Aorta (tissue), 5 donors: ENCODE measurements at places on chromosomes 5 and 9. TPM values are rescaled to one million over a fixed set of nuclear protein-coding genes. Genes with fewer than 3 reads are reported as not detected.

- no peaks in the 10 kb centered on the region for H3K27me3 ChIP-seq
- no peaks in the 10 kb centered on the region for H3K4me1 ChIP-seq
- H3K36me3 ChIP-seq, result no peaks in the 10 kb centered on the region
- H3K4me3 ChIP-seq, result no peak overlapping the region
- DNase-seq, result no peak
- H3K27ac ChIP-seq, result no peak overlapping the region
Observed at GRCh38 chr9:105760053-105760452, 65.7 kb downstream of the TMEM38B start.

DNA sequence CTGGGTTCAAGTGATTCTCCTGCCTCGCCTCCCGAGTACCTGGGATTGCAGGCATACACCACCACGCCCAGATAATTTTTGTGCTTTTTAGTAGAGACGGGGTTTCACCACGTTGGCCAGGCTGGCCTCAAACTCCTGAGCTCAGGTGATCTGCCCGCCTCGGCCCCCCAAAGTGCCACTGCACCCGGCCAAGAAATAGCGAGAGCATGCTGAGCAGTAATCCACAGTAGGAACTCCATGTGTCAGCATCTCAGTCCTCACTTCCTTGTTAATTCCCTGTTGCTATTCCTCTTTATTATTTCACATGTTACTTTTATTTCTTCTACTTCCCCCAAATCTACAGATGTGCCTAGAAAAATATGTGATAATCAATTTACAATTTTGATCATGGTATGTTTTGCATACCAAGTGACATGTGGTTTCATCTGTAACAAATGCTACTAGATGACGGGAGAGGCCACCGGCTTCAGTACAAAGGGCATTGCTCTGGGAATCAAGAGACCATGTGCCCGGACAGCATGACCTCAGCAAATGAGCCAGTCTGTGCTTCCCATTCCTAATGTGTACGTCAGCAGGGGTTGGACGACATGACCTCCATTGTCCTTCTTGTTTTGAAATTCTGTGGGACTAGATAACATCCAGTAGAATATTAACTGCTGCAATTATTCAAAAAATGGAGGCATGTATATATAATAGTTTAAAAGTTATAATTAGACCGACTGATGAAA is 61.6 kb downstream of the FNBP1 start:
- H3K27me3 ChIP-seq, result no peaks in the 10 kb centered on the region
- H3K27ac ChIP-seq, result no peak overlapping the region
- H3K4me1 ChIP-seq, result peaks cover 1% of the 10 kb centered on the region
- no peaks in the 10 kb centered on the region for H3K36me3 ChIP-seq

DNA sequence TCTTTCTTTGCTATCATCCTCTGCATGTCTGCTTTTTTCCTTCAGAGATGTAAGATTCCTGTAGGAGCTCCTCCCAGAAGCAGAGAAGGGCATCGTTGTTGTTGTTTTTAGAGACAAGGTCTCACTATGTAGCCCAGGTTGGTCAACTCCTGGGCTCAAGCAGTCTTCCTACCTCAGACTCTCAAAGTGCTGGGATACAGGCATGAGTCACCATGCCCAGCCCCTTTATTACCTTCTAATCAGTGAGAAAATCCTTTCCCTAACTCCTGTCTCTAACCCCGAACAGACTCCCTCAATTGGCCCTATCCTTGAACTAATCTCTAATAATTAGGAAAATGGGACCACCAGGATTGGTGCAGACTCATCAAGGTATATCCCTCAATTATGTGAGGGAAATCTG is 64.4 kb downstream of the GALNT10 start:
- no peak overlapping the region for H3K27ac ChIP-seq
- no peak for DNase-seq
- H3K27me3 ChIP-seq, result no peaks in the 10 kb centered on the region
- H3K4me1 ChIP-seq, result peaks cover 3% of the 10 kb centered on the region

- no peaks in the 10 kb centered on the region for H3K4me1 ChIP-seq
- H3K27me3 ChIP-seq, result no peaks in the 10 kb centered on the region
- no peak overlapping the region for H3K4me3 ChIP-seq
- H3K36me3 ChIP-seq, result no peaks in the 10 kb centered on the region
- no peak overlapping the region for H3K27ac ChIP-seq
Observed at GRCh38 chr5:1312993-1313833, 18.3 kb upstream of the TERT start.

The IL9 gene
- not detected for total RNA-seq
